ENCODE measurements at places on chromosomes 3 and 15. TPM values are rescaled to one million over a fixed set of nuclear protein-coding genes. Genes with fewer than 3 reads are reported as not detected.

DNA sequence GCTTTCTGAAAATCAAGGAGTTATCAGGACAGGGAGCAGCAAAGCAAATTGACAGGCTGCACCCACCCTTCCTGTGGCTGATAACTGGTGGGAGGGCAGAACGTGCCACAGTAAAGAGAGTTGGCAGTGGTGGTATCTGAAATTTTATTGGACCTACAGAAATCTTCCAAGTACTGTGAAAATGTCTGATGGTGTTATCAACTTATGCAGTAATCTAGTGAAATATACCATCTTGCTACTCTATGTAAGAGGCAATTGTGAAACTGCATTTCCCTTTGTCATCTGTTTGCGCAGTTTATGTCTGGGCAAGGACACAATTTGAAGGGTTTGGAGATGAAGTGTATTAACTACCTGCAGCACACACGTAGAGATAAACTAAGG is 1.5 kb downstream of the PLCL2 start:
- peak overlapping the region; percentile 30 for H3K27ac ChIP-seq
- H3K4me1 ChIP-seq = peaks cover 27% of the 10 kb centered on the region
- DNase-seq = no peak
- H3K4me3 ChIP-seq = peak overlapping the region; percentile 98
- no peaks in the 10 kb centered on the region for H3K27me3 ChIP-seq

GRCh38 chr3:184260724-184261269 is 556 bp downstream of the CAMK2N2 start:
- H3K4me3 ChIP-seq = peak overlapping the region; percentile 93
- no peaks in the 10 kb centered on the region for H3K27me3 ChIP-seq
- H3K36me3 ChIP-seq = no peaks in the 10 kb centered on the region
- H3K27ac ChIP-seq = no peak overlapping the region
- peaks cover 15% of the 10 kb centered on the region for H3K4me1 ChIP-seq

BNC1 gene
- 0.83 TPM for total RNA-seq

LRRC28 gene
- total RNA-seq = 13.5 TPM

- H3K27me3 ChIP-seq = no peaks in the 10 kb centered on the region
- H3K36me3 ChIP-seq = no peaks in the 10 kb centered on the region
- H3K27ac ChIP-seq = no peak overlapping the region
- H3K4me1 ChIP-seq = no peaks in the 10 kb centered on the region
- no peak overlapping the region for H3K4me3 ChIP-seq
Observed at GRCh38 chr3:121063628-121064027, 155.6 kb downstream of the STXBP5L start.

CHL1 gene
- total RNA-seq = not detected

- H3K4me1 ChIP-seq = peaks cover 37% of the 10 kb centered on the region
- H3K36me3 ChIP-seq = no peaks in the 10 kb centered on the region
- no peak overlapping the region for H3K4me3 ChIP-seq
- peak overlapping the region; percentile 35 for H3K27ac ChIP-seq
Observed at GRCh38 chr3:126959921-126960603, 22.9 kb upstream of the PLXNA1 start.

GRCh38 chr3:157956176-157956575 is 150.0 kb downstream of the SHOX2 start:
- H3K36me3 ChIP-seq = no peaks in the 10 kb centered on the region
- no peak overlapping the region for H3K27ac ChIP-seq
- no peak overlapping the region for H3K4me3 ChIP-seq
- H3K27me3 ChIP-seq = no peaks in the 10 kb centered on the region

ACTRT3 gene
- total RNA-seq = 1.5 TPM

DNA sequence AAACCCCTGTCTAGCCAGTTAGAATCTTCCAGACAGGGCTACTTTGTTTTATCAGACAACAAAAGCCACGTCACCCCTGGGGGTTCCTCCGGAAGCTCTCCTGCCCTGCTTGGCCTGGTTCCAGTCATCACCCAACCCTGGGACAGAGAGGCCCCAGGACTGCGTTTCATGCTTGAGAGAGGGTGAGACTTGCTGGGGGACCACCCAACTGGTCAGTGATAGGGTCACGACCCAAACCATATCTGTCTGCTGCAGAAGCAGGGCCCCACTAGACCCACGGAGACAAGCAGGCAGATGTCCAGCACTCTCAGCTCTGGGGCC is 1.2 kb downstream of the NT5DC2 start:
- H3K36me3 ChIP-seq = no peaks in the 10 kb centered on the region
- no peak for DNase-seq
- no peaks in the 10 kb centered on the region for H3K27me3 ChIP-seq
- H3K4me1 ChIP-seq = peaks cover 9% of the 10 kb centered on the region

- H3K36me3 ChIP-seq = no peaks in the 10 kb centered on the region
- H3K27me3 ChIP-seq = no peaks in the 10 kb centered on the region
- no peak overlapping the region for H3K4me3 ChIP-seq
- 0 out of 2 replicates have a peak, but pooled peaks cover 5% of the 10 kb centered on the region for H3K4me1 ChIP-seq
- H3K27ac ChIP-seq = no peak overlapping the region
Observed at GRCh38 chr3:161890147-161890625, 393.6 kb downstream of the OTOL1 start.

DNA sequence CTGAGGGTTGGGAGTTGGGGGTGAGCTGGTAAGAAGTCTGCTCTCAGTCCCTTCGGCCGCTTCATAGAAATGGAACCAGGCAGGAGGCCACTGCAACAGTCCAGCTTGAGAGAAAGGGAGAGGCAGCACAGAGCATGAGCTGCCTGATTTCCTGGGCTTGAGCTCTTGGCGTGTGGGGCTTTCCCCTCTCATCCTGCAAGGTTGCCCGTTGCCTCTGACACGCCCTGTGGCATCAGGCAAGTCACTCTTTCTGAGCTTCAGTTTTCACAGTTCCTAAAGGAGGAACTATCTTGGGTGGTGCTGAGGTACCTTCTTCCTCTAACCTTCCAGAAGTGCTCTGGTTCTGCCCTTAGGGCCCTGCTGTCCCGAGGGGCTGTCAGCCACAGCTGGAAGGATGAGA is 4.9 kb downstream of the MESP2 start:
- peak; percentile 45 for DNase-seq
- peaks cover 67% of the 10 kb centered on the region for H3K4me1 ChIP-seq
- peaks cover 5% of the 10 kb centered on the region for H3K36me3 ChIP-seq

RPSA gene
- 1,544 TPM for total RNA-seq

GRCh38 chr3:144032531-144033239 is 61.1 kb downstream of the DIPK2A start:
- no peak overlapping the region for H3K4me3 ChIP-seq
- H3K36me3 ChIP-seq = no peaks in the 10 kb centered on the region
- H3K27ac ChIP-seq = no peak overlapping the region
- H3K4me1 ChIP-seq = no peaks in the 10 kb centered on the region
- DNase-seq = no peak
- no peaks in the 10 kb centered on the region for H3K27me3 ChIP-seq

GRCh38 chr3:177228601-177229190 is 31.4 kb upstream of the TBL1XR1 start:
- DNase-seq = no peak
- H3K36me3 ChIP-seq = no peaks in the 10 kb centered on the region
- H3K4me1 ChIP-seq = no peaks in the 10 kb centered on the region
- no peak overlapping the region for H3K27ac ChIP-seq
- no peaks in the 10 kb centered on the region for H3K27me3 ChIP-seq
- H3K4me3 ChIP-seq = no peak overlapping the region

GRCh38 chr15:100730655-100731266 is 128.4 kb downstream of the ASB7 start:
- H3K27me3 ChIP-seq = no peaks in the 10 kb centered on the region
- H3K36me3 ChIP-seq = no peaks in the 10 kb centered on the region
- H3K4me1 ChIP-seq = peaks cover 41% of the 10 kb centered on the region
- no peak overlapping the region for H3K4me3 ChIP-seq
- no peak overlapping the region for H3K27ac ChIP-seq
- no peak for DNase-seq

ACKR2 gene
- 1.0 TPM for total RNA-seq

GRCh38 chr3:171309906-171310359 is 150.3 kb downstream of the TNIK start:
- no peak for DNase-seq
- H3K4me3 ChIP-seq = no peak overlapping the region
- H3K4me1 ChIP-seq = 0 out of 2 replicates have a peak, but pooled peaks cover 5% of the 10 kb centered on the region
- no peaks in the 10 kb centered on the region for H3K36me3 ChIP-seq
- H3K27me3 ChIP-seq = no peaks in the 10 kb centered on the region
- H3K27ac ChIP-seq = no peak overlapping the region

- no peaks in the 10 kb centered on the region for H3K36me3 ChIP-seq
- H3K27ac ChIP-seq = 0 out of 2 replicates have a peak overlapping the region, but pooled peaks have one; percentile 27
- peak; percentile 62 for DNase-seq
- peaks cover 15% of the 10 kb centered on the region for H3K4me1 ChIP-seq
Observed at GRCh38 chr15:62506217-62506805, 341.2 kb upstream of the C2CD4B start.

DNA sequence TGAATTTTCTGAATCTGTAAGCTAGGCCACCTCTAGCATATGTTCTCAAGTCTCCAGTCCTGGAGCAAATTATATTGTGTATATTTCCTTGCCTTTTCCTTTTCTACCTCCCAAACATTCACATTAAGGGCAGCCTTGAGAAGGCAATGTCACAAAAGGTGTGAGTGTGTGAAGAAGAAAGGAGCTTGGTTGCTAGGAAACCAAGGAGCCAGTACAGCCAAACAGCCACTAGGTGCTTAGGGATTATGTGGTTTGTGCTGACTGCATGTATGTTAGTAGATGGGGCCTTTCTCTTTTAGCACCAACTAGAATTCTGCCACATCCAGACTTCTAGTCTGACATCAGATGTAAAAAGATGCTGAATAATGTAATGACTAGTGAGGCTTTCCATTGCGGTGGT is 118.8 kb upstream of the DAZL start:
- no peak for DNase-seq
- no peak overlapping the region for H3K4me3 ChIP-seq
- peaks cover 20% of the 10 kb centered on the region for H3K4me1 ChIP-seq
- H3K36me3 ChIP-seq = no peaks in the 10 kb centered on the region
- no peak overlapping the region for H3K27ac ChIP-seq
- no peaks in the 10 kb centered on the region for H3K27me3 ChIP-seq

- no peaks in the 10 kb centered on the region for H3K36me3 ChIP-seq
- H3K27me3 ChIP-seq = no peaks in the 10 kb centered on the region
- no peak for DNase-seq
- no peak overlapping the region for H3K27ac ChIP-seq
- no peak overlapping the region for H3K4me3 ChIP-seq
- peaks cover 10% of the 10 kb centered on the region for H3K4me1 ChIP-seq
Observed at GRCh38 chr3:178137831-178138230, 398.4 kb upstream of the KCNMB2 start.

GRCh38 chr3:9072667-9073009 is 109.4 kb upstream of the RAD18 start:
- no peak overlapping the region for H3K27ac ChIP-seq
- no peak overlapping the region for H3K4me3 ChIP-seq
- no peak for DNase-seq
- no peaks in the 10 kb centered on the region for H3K4me1 ChIP-seq
- H3K36me3 ChIP-seq = no peaks in the 10 kb centered on the region

DNA sequence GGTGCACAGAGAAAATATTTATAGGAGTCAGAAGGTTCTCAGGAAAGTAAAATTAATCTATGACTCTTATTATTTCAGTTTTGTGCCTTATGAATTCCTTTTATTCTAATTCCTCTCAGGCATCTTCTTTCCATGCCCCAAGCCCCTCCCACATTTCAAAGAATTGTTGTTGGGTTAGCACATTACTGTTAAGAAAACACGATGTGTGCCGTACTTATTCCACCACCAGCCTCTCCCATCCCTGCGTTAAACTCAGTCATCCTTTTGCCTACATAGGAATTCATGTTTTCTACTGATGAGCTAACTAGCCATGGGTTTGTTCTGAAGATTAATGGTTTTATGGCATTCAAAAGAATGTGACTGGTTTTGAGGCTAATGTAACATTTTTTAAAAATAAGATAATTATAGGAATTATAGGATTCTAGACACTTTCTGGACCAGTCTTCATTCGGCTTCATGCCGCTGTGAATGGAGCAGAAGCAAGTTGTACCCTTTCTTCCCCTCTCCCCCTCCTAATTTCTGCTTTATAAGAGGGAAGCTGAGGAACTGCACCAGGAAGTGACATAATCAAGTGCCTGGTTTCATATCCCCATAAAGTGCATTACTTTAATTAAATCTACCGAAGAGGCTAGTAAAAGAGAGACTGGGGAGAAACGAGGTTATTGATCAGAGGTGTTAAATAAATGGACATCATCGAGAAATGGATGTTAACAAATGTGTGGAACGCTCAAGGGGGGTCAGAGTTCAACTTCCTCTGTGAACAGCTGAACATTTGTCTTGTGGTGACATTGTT is 12.3 kb upstream of the MB21D2 start:
- no peak overlapping the region for H3K27ac ChIP-seq
- no peak overlapping the region for H3K4me3 ChIP-seq
- H3K4me1 ChIP-seq = no peaks in the 10 kb centered on the region
- no peaks in the 10 kb centered on the region for H3K27me3 ChIP-seq
- H3K36me3 ChIP-seq = no peaks in the 10 kb centered on the region

GRCh38 chr3:188205992-188206416 is 52.0 kb downstream of the LPP start:
- H3K27ac ChIP-seq = no peak overlapping the region
- DNase-seq = no peak
- peaks cover 7% of the 10 kb centered on the region for H3K36me3 ChIP-seq
- H3K4me1 ChIP-seq = no peaks in the 10 kb centered on the region

GRCh38 chr3:169472259-169472900 is 191.1 kb downstream of the MECOM start:
- DNase-seq = no peak
- H3K27me3 ChIP-seq = no peaks in the 10 kb centered on the region
- H3K4me1 ChIP-seq = no peaks in the 10 kb centered on the region
- H3K27ac ChIP-seq = no peak overlapping the region

- H3K4me1 ChIP-seq = no peaks in the 10 kb centered on the region
- no peaks in the 10 kb centered on the region for H3K27me3 ChIP-seq
- no peak overlapping the region for H3K27ac ChIP-seq
- DNase-seq = no peak
- no peak overlapping the region for H3K4me3 ChIP-seq
Observed at GRCh38 chr3:138460536-138461205, 26.3 kb downstream of the ESYT3 start.

DNA sequence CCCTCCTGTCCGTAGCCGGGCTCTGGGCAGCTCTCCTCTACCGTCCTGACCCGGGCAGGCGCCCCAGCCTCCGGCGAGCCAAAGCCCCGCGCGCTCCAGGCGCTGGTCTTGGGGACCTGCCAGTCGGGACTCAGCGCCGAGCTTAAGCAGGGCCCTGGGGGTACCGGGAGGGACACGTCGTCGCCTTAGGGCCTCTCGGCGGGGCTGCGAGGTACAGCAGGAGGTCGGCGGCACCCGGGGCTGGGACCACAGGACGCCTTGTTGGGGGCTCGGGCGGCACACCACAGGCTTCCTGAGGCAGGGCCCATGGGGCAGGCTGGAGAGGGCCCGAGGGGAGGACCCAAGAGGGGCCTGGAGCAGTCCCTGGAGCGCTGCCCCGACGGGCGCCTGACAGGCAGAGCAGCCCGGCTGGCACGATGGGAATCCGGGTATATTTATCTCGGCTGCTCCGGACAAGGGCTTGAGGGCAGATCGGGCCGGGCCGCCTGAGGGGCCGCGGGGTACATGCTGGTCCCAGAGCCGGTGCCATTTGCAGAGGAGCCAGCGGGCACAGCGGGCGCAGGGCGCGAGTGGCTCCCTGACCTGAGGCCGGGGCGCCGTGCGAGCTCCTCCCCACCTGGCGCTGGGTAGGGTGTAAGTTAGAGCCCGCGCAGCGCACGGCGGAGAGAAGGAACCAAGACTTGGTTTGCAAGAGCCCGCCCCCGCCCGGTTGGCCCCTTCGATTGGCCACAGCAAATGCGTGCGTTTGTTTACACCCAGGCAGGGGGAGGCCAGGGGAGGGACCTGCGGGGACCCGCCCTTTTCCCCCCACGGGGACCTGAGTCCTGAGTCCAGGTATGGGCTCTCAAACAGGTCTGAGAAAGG is 574 bp downstream of the SLC38A3 start:
- no peaks in the 10 kb centered on the region for H3K4me1 ChIP-seq
- H3K4me3 ChIP-seq = no peak overlapping the region
- DNase-seq = no peak
- H3K27ac ChIP-seq = no peak overlapping the region

GRCh38 chr3:128585189-128585588 is 65.4 kb downstream of the RPN1 start:
- peak overlapping the region; percentile 75 for H3K27ac ChIP-seq
- no peaks in the 10 kb centered on the region for H3K27me3 ChIP-seq
- no peaks in the 10 kb centered on the region for H3K36me3 ChIP-seq
- H3K4me3 ChIP-seq = no peak overlapping the region
